ENCODE measurements at places on chromosomes 4 and X.

GRCh38 chr4:48498895-48499294 is 8.8 kb downstream of the ZAR1 start:
- no peak for DNase-seq

GRCh38 chr4:15601862-15602261 is 53.3 kb downstream of the FBXL5 start:
- DNase-seq = no peak

- peak; percentile 3 for DNase-seq
Measured at GRCh38 chr4:168265327-168265726, 53.2 kb downstream of the DDX60 start.

DNA sequence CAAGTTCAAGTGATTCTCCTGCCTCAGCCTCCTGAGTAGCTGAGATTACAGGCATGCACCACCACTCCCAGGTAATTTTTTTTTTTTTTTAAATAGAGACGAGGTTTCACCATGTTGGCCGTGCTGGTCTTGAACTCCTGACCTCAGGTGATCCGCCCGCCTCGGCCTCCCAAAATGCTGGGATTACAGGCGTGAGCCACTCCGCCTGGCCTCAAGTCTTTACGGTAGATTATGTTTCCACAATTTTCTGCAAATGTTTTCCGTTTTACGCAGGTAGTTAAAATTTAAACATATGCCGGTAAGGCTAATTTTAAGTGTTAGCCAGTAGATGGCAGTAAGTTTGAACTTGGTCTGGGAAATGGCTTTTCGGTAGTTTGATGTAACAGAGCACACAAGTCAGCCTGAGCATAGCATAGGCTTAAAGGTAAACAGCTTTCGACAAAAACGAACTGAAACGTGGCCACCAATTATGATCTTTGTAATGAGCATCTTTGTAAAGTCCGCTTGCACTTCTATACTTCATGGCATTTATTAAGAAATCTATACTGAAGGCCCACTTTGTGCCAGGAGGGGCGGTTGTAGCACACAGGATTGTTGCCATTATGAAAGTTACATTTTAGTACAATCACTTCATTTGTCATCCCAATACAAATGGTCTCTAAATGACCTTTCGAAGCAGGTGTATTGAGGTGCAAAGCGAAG is 31.1 kb downstream of the CCKAR start:
- peak; percentile 70 for DNase-seq

GRCh38 chrX:44931441-44931973 is 58.5 kb downstream of the KDM6A start:
- no peak for DNase-seq

DNA sequence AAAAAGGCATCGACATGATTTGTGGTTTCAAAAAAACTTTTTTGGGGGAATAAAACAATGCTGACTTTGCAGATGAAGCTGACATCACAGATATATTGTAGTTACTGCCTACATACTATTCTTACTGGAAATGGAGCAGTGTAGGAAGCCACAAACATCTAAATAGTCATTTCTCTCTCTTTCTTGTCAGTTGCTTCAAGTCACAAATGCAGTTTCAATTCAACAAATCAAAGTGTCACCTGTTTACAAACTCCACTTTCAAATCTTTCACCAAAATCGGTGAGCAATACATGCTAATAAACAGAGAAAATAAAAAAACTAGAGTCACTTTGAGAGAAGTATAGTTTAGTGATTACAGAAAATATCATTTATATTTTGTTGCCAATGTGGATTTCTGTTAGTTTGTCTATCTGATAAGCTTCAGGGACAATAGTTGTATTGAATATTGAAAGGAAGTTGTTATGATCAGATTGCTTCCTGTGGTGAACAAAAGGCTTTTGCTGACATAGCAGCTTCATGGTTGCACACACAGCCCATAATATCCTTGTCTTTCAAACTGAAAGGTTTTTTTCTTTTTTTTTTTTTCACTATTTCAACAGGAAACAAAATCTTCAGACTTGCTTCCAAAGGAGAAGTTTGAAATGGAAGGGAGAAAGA is 49.7 kb upstream of the PTPN13 start:
- DNase-seq = no peak

DNA sequence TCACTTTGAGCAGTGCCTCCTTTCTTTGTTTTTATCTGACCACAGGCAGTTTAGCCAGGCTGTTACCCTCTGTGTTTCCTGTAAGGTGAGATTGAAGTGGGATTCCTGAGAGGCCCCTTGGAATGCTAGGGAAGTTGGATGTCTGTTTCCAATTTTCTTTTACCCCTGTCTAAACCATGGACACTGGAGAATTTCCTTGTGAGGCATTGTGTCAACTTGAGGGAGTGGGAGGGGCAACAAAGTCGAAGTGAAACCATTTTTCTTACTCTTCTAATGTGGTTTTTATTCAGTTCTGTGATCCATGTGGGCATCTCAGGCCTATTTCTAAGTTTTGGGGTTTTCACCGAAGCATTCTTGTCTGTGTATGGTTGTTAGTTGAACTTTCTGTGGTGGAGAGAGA is 296.1 kb upstream of the UGT8 start:
- peak; percentile 74 for DNase-seq

DNA sequence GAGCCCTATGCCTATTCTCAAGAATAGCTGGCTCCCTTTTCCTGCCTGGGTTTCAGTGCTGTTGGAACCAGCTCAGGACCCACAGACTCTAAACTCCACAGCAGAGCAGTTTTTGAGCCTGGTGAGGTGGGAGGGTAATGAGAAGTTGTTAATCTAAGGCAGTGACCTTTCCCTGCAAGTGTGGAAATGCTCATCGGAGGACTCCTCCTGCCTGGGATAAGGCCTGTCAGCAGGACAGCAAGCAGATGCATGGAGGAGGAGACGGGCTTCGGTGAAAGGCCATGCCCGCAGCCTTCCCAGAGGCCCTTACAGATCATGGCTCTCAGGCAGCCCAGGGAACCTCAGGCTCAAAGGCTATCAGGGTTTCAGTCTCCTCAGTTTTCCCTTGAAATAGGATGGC is 70.0 kb upstream of the SHISA3 start:
- DNase-seq = no peak

GRCh38 chr4:3227878-3228675 is 20.9 kb upstream of the MSANTD1 start:
- no peak for DNase-seq

DNA sequence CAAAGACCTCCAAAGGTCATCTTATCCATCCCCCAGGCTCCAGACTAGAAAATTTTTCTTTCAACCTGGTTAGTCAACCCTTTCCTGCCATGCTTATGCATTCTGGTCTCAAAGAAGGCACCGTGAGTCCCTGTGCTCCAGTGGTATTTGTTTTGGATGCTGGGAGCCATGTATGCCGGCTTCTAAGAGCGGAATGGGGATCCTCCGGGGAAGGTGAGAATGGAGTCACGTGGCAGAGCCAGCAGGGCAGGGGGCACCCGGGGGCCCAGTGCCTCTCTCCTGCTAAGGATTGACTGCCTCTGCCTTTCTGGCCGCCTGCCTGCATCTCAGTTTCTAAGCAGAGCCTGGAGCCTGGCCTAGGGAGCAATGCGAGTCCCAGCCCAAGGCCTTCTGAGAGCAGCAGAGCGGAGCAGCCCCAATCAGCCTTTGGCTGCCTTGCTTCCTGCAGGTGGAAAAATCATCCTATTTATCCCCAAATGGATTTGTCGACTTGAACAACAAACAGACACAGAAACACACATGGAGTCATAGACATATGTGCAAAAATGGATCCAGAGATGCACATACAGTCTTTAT is 141.0 kb downstream of the PJA1 start:
- DNase-seq = no peak

DNA sequence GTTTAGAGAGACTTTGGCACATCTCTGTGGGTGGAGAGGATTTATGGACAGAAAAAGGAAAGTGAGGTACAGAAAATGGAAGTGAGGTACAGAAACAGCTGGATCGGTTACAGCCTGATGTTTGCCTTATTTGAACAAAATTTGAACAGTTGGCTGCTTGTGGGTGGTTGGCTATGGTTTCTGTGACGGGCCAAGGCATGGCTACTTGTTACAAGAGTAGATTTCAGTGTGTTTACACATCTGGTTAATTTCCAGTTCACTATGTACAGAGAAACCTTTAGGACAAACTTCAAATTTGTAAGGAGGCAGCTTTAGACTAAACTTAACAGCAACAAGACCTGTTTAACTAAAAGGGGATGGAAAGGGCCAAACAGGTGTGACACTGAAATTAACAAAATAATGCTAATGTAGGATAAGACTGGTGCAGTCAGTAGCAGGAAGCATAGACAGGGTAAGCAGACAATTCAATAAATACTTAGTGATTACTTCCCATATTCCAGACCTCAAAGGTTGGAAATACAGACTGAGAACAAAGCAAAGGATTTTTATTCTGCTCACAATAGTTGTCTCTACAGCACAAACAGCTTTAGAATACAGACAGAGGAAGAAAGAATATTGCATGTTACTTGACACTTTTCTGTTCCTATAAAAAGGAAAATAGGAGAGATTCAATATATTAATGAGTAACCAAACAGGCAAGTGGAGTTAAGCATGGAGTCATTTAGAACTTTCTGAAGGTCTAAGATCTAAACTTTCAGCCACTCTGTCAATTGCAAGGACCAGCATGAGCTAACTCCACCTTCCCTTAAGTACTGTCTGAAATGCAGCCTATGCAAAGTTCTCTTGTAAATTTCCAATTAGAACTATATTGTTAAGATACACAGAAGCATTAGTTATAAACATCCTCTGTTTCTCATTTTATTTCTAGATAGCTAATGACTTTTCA is 294.4 kb upstream of the FAT4 start:
- DNase-seq = no peak

GRCh38 chr4:138535316-138535715 is 293.2 kb upstream of the SLC7A11 start:
- no peak for DNase-seq

GRCh38 chr4:76252271-76252653 is 741 bp downstream of the FAM47E start:
- no peak for DNase-seq

- DNase-seq = peak; percentile 66
Measured at GRCh38 chr4:111630705-111631104, 514.5 kb upstream of the FAM241A start.

DNA sequence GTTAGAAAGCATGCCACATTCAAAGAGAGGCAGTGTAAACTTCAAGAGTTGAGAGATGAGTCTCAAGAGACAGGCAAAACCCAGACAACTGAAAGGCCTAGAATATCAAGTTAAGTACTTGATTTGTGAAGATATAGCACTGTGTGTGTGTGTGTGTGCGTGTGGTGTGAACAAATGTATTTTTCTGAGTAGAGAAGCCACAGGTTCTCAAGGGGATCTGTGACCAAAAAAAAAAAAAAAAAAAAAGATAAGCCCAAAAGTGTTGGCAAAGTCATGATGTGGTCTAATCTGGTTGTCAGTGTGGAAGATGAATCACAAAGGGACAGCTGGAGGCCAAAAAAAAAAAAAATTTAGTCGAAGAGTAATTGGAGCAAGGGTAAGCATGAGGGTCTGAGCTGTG is 3.9 kb downstream of the RIPPLY1 start:
- DNase-seq = no peak

DNA sequence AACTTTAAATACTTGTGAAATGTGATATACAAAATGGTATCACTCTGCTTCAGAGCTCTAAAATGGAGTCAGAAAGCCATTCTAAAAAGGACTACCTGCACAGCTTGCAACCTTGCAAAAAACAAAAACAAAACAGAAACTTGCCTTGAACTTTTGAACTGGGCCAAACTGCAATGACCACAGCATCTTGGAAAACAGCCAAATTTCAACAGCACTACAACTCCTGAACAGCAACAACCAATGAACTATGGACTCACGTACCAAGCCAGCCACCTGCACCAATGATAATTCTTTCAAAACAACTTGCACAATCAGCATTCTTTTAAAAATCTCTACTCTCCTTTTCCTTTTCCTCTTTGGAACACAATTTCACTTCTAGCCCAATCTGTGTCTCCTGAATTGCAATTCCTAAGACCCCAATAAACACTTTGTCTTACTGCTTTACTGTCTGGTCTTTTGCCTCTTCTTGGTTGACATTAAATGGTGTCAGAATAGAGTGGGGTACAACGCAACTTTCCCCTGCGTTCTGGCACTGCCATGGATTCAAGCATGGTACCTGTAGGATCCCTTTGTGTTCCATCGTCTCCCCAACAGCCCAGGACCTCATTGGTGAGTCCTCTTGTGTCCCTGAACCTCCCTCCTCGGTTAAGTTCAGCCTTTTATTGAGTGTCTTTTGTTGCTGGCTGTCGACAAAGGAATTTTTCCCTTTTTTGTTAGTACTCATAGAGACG is 35.7 kb upstream of the FMR1 start:
- DNase-seq = no peak

DNA sequence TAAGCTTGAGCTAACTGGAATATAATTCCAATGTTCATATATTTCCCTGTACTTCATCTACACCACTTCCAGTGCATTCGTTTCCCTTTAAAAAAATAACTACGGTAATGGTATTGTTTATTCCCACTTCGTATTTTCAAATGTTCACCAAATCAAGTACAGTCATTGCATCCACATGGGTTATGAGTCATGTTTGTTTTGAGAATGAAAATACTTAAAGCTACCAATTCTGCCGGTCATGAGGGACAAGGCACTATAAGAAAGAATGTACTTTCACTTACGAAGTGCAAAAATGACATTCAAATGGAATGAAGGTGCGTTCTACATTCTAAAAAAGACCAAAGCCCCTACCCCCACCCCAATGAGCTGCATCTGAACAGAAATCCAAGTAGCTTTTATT is 174.4 kb upstream of the FGF13 start:
- DNase-seq = no peak

- peak; percentile 55 for DNase-seq
Measured at GRCh38 chr4:22514001-22514400, 1.9 kb downstream of the ADGRA3 start.

- DNase-seq = no peak
Measured at GRCh38 chrX:99914635-99915034, 495.4 kb downstream of the PCDH19 start.

DNA sequence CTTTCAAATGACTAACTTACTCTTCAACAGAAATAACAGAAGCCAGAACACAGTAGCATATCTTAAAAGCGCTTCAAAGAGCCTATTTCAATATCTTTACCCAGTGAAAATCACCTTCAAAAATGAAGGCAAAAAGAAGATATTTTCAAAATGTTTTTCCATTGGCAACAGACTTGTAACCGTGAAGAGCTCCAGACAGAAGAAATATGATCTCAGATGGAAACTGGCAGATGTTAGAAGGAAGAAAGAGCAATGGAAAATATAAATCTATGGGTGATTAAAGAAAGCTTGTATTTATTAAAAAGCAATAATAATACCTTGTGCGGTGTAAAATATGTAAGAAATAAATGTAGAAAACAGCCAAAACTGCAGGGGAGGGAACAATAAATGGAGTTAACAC is 35.7 kb downstream of the PRKG2 start:
- DNase-seq = no peak

DNA sequence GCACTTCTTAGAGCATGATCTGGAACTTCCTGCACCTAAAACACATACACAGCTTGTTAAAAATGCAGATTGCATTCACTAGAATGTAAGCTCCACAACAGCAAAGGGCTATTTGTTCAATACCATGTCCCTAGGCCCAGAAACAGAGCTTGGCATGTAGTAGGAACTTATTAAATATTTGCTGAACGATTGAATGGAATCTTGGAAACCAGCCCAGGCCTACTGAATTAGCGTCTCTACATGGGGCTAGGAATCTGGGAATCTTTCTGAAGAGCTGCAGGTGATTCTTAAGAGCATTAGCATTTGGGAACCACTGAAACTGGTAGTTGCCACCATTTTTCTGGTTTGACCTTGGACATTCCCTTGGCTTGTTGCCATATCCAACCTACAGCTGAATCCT is 234.1 kb downstream of the STIM2 start:
- DNase-seq = peak; percentile 6
